IPS-NIHi11 (cell line): ENCODE measurements at places on chromosomes 11 and 22.

DNA sequence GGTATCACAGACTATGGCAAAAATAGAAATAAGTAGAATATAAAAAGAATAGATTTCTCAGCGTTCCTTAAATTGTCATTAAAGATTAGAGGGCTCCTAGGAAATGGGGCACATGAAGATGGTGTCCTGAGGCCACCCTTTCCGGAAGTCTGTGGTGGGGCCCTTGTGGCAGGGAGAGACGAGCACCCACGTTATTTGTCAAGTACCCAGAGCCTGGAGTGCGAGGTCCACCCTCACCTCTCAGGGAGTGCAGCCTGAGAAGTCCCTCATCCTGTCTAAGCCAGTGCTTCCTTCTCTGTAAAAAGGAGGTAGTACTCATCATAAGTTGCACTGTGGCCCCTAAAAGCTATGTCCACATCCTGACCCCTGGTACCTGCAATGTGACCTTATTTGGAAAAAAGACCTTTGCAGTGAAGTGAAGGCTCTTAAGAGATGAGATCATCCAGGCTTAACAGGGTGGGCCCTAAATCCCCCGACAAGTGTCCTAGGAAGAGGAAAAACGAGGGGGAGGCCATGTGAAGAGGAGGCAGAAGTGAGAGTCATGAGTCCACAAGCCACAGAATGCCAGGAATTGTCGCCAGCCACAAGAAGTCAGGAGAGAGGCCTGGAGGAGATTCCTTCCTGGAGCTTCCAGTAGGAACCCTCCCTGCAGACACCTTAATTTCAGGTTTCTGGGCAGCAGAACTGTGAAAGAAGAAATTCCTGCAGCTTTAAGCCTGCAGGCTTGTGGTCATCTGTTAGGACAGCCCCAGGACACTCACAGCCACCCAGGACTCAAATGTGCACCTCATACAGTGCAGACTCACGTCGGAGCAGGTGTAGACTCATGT lies 76.8 kb upstream of the CCND1 start:
- no peak for DNase-seq

DNA sequence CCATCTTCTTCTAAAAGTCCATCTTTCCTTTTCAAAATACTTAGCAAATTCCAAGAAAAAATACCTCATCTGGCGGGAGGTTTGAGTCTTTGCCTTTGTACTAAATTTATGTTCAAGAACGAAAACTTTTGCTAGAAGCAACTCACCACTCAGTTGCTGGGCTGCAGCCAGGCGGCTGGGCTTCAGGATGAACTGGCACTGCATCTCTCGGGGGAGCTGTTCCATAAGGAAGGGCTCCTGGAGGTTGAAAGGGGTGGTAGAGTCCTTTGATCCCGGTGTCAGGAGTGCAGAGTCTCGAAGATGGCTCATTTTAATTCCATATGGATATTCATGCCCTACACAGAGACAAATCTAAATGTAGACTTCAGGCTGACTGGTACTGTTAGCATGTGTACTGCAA lies 105.8 kb downstream of the ARHGAP20 start:
- peak; percentile 45 for DNase-seq

DNA sequence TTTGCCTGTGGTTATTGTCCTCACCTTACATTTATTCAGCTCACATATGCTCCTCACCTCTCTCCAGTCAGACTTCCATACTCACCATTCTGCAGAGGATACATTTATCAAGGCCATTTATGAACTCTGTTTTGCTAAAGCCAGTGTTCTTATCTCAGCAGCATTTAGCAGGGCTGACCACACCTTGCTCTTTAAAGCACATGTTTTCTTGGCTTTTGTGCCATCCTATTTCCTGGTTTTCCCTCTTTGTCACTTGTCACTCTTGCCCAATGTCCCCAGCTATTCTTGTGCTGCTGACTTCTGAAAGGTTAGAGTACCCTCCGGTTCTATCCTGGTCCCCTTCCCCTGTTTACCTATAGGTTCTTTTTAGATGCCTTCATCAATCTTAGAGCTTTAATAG lies 446.6 kb downstream of the NELL1 start:
- no peak for DNase-seq

GRCh38 chr11:17019232-17019631 lies 5.0 kb upstream of the PLEKHA7 start:
- no peak for DNase-seq

DNA sequence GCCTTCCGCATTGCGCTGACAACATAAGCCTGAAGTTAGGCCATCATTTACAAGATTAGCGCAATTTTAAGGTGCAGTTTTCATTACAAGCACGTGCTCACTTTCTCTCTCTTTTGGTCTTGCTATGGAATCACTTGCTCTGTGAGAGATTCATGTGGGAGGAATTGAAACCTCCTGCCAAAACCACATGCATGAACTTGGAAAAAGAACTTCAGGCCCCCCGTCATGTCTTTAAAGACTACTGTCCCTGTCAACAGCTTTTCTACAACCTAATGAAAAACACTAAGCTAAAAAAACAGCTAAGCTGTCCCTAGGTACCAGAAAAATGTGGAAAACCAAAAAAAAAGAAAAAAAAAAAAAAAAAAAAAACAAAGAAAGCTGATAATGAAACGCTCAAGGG lies 1707.6 kb upstream of the RAG2 start:
- DNase-seq: no peak

DNA sequence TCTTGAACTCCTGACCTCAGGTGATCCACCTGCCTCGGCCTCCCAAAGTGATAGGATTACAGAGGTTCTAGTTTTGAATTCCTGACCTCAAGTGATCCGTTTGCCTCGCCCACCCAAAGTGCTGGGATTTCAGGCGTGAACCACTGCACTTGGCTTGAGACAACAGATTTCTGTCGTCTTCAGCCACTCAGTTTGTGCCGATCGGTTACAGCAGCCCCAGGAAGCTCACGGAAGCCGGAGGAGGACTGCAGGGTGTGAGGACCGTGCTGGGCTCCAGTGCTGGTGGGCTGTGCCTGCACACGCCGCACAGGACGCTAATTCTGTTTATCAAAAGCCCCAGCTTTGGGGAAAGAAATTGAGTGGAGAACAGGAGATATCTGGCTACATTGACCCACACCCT lies 82.0 kb downstream of the CELSR1 start:
- DNase-seq: no peak

- no peak for DNase-seq
These were observed 80.3 kb downstream of the CASP12 start for GRCh38 chr11:104817973-104818372.

GRCh38 chr22:20066617-20067383 lies 13.2 kb upstream of the DGCR8 start:
- DNase-seq: no peak

DNA sequence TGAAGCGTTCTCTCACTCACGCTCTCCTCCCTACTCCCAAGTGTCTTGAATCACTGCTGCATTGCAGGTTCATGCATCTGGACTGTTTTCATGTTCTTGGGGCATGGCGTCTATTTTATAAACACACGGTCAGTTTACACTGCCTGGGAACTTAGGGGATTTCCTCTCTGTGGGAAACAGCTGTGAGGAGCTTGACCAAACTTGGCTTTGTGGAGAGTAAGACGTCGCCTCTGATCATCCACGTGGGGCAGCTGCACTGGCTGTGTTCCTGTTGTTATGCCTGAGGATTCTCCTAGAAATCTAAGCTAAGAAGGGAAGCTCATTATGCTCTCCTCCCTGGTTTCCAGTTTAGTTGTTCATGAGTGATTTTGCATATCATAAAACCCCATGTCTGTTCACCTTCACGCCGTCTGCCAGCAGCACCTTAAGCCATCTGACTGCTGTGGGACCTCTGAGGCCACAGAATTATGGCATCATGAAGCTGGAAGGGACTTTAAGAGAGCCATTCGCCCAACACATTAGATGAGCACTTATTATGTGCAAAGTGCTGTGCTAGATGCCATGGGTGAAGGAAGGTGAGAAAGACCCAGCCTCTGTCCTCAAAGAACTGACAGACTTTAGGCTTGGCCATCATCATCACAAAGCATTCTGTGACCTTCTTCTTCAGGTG lies 38.8 kb upstream of the POU2AF1 start:
- no peak for DNase-seq

DNA sequence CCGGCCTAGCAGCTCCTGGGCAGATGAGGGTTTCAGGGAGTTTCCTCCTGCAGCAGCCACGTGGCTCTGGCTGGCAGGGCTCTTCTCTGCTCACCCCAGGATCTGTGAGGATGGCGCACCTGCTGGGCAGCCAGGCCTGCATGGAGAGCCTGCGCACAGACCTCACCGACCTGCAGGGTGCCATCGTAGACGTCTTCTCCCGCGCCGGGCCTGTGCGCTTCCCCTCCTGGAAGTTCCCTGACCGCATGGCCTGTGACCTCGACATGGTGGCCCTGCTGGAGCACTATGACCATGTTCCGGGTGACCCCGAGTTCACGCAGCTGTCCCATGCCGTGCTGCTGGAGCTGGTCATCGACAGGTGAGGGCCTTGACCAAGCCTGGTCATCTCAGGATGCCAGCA lies 9.1 kb downstream of the CCDC157 start:
- DNase-seq: no peak

GRCh38 chr11:60852117-60852981 lies 3.4 kb downstream of the PTGDR2 start:
- DNase-seq: peak; percentile 80

DNA sequence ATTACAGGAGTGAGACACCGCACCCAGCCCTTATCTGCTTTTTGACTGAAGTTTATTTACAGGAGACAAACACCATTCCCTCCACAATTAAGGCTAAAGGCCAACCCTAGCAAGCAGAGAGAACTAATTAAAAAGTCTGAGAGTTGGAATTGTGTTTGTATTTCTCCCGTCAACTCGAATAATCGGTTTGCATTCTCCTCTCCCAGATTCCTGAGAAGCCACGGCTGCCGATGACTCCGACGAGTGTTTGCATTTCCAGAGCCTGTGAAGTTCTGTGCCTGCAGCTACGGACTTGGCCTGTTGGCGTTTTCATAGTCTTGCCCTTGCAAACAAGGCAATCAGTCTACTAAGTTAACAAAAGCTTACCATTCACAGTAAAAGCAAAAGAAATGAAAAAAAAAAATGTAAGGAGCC lies 73.2 kb upstream of the NUP50 start:
- DNase-seq: no peak

DNA sequence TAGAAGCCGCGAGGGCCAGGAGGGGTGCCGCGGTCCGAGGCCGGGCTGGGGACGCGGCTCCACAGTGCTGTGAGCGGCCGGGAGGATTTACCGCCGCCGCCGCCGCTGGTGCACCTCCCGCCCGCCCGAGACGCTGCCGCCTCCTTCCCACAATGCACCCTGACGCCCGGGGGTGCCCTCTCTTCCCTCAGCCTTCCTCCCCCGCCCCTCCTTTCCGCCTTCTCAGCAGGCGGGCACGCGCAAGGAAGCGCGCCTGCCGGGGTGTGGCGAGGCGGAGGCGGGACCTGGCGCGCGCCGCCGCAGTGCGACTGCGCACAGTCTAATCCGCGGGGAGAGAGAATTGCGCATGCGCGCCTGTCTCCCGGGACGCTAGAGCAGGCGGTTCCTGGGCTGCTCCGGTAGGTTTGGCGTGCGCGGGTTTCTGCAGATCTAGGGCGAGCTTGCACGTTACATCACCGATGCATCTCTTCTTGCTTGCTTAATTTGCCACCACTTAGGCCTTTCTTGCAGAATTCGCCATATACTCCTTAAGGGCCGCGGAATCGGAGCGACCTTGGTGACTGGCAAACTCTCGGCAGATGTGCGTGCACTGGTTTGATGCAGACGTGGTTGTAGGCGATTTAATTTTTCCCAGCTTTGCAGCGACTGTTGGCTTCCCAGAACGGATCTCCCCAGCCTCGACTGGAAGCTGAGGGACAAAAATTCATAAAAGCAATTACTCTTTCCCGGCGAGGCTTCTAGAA lies at the start of the genes GVQW3 and THAP12:
TSS of gene GVQW3 (plus strand) at position 347 of the 743 bp plus-strand sequence. CDS start 506 bp downstream, outside the sequence.
TSS of gene THAP12 (minus strand) at position 156 of the 743 bp plus-strand sequence. CDS start 296 bp downstream, outside the sequence.
- peak; percentile 99 for DNase-seq

GRCh38 chr11:115469361-115469760 lies 34.9 kb downstream of the CADM1 start:
- no peak for DNase-seq

GRCh38 chr22:17775781-17776465 lies 1.7 kb upstream of the BID start:
- no peak for DNase-seq

DNA sequence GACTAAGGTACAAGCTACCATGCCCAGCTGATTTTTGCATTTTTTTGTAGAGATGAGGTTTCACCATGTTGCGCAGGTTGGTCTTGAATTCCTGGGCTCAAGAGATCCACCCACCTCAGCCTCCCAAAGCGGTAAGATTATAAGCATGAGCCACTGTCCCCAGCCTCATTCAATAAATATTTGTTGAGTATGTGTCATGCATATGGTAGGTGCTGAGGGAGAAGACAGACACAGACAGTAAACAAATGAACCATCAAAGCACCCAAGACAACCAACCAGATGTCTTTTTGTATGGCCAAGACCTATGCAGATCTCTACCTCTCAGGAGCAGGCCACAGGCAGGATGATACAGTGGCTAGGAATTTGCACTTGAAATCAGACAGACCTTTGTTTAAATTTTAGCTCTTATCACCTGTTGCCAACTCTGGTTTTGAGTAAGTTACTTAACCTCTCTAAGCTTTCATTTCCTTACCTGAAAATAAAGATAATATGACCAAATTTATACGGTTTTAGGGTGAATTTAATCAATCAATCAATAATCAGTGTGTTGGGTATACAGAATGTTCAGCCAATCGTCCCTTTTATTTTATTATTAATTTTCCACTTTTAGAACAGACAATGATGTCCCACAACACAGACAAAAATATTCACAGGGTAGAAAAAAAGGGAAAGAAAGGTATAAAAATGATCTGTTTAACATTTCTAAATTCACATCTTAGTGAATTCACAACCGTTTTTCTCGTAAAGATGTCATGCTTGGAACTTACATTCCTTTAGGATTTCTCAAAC lies 128.2 kb downstream of the SGSM3 start:
- DNase-seq: peak; percentile 42

- DNase-seq: no peak
These were observed 658 bp downstream of the STIP1 start for GRCh38 chr11:64186492-64187165.

- peak; percentile 28 for DNase-seq
These were observed 1.7 kb downstream of the PHF21A start for GRCh38 chr11:46119352-46120216.

- DNase-seq: no peak
These were observed 20.5 kb upstream of the PDGFB start for GRCh38 chr22:39265143-39265886.
